Effector memory CD4-positive, alpha-beta T cell (primary cell): ENCODE measurements at places on chromosomes 5 and 9.

GRCh38 chr5:109186759-109187158, 223.0 kb downstream of the PJA2 start:
- DNase-seq, result no peak

DNA sequence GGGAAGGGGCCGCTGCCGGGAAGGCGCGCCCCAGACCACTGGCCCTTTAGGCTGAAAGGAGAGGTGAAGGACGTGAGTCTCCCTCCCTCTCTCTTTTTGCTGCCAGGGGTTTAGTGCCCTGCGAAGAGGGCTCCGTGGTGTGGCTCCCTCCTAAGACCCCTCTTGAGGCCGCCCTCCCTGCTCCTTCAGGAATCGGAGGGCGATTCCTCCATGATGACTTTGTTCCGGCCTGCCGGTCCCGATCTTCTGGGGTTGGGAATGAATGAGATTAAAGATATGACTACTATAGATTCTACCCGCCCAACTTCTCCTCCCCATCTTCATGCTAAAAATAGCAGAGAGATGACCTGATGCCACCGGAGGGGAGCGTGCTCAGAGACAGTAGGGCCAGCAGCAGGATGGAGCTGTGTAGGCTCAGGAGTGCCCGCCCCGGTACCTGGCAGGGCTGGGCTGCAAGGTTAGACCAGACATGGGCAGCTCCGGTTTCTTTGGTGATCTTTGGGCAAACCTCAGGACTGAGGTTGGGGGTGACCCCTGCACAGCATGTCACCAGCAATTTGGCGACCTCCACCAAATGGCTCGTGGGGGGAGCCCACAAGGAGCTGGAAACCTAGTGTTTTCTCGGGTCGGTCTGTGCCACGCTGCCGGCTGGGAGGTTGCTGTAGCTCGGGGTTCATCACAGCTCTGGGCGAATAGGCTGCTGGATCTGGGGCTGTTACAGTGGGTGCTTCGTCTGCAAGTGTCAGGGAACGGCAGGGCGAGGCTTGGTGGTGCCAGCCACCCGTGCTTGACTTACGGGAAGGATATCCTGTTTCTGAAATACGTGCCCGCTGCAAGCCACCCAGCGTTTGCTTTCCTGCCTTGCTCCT, 1.7 kb downstream of the OLFM1 start:
- DNase-seq, result no peak

DNA sequence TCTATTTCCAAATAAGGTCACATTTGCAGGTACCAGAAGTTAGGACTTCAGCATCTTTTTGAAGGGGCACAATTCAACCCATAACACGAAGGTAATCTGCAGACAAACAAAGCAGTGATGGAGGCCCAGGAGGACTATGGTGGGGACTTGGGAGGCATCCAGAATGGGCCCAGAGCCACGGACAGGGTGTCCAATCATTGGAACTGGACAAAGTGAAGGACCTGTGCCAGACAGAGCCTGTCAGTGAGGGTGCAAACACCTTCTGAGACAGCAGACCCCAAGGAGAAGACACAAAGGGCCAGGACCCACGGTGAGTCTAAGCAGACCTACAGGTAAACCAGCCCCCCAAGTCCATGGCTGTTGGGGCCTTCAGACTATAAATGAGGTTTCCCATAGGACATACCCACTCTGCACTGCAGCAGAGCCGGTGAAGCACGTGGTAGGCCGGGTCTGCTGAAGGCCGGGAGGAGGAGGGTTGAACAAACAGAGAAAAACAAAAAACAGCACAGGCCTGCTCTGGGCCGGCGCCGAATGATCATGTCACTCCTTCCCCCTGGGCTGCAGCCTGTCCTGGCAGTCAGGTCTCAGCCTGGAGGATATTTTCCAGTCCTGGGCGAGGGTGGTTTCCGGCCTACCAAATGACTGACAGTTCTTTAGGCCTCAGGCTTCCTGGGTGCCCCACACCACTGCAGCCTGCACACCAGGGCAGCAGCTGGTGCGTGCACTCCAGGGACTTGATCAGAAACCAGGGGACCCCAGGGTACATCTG, 84.4 kb downstream of the COL23A1 start:
- no peak for DNase-seq

DNA sequence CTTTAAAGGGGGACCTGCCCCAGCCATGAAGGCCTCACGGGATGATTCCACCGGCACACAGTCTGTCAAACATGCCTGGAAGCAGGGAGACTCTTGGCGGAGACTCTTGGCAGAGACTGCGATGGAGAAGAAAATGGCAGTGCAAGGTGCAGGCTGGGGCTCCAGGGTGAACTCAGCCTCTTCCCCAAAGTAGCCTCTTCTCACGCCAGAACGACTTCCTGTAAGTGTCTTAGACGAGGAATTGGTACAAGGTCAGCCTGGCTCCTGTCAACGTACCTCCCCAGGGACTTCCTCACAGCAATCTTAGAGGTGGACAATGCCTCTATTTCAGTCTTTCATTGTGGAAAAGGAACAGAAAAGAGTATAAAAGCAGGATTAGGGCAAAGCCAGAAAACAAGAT, 109.3 kb downstream of the UGCG start:
- DNase-seq, result no peak

- DNase-seq, result no peak
These were observed 295.5 kb downstream of the YTHDC2 start for GRCh38 chr5:113808956-113809355.

- DNase-seq, result no peak
These were observed 111.0 kb downstream of the CD180 start for GRCh38 chr5:67085616-67086015.

- no peak for DNase-seq
These were observed 40.7 kb upstream of the MTMR12 start for GRCh38 chr5:32353420-32353819.

DNA sequence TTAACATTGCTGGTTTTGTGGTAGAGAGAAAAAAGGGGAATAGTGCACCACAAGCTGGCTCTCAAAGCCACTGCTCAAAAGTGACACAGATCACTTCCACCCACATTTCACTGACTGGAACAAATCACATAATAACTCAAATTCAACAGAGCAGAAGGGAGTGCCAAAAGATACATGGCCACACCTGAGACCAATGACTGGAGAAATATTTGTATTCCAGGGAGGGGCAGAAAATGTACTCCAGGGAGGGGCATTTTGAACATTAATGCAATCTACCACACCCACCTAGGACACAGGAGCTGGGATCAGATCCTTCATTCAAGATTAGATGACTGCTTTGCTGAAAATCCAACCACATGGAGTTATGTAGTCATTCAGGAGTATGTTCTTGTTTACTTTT, 44.8 kb upstream of the ALDOB start:
- no peak for DNase-seq

DNA sequence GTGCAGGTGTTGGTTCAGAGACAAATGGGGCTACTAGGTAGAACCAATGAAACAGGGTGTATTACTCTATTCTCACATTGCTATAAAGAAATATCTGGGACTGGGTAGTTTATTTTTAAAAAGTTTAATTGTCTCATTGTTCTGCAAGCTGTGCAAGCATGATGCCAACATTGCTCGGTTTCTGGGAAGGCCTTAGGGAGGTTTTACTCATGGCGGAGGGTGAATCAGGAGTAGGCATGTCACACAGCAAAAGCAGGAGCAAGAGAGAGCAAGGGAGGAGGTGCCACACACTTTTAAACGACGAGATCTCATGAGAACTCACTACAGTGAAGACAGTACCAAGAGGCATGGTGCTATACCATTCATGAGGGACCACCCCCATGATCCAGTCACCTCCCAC, 134.6 kb downstream of the PIK3R1 start:
- no peak for DNase-seq

DNA sequence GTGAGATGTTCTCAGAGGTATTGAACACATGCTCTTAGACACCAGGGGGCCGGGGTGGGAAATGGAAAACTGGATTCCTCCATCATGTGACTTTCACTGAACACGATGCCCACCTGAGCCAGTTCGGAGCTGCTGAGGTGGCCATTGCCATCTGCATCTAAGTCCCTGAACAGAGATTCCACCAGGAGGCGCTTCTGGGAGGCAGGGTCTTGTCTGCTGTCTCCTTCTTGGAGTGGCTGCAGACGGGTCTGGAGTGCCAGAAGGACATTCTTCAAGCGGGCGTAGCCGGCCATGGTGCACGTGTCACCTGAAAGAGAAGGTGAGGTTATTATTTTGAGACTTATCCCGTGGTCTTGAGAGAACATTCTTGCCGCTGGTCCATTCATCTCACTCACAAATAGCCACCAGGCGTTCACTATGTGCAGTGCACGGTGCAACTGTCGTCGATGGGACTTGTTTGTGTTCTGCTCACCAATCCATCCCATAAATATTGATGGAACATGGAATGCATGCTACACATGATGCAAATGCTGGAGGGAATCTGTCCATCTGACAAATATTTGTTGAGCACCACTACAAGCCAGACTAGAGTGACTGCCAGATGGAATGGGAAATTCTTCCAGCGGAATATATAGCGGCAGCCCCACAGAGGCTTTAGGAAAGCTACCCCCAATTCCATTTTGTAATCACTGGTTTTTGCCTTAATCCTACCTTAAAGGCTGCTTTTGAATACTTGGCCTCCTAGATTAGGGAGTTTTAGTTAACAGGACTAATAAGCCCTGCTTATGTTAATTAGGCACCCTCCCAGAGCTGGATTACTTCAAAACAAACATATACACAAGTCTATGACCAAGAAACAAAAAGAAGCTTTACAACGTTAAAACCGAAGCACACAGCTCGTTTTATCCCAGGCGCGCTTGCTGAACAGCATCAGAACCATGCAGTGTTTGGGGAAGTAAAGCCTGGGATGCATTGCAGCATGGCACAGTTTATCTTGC, 264.8 kb downstream of the HSPA4 start:
- DNase-seq, result no peak

DNA sequence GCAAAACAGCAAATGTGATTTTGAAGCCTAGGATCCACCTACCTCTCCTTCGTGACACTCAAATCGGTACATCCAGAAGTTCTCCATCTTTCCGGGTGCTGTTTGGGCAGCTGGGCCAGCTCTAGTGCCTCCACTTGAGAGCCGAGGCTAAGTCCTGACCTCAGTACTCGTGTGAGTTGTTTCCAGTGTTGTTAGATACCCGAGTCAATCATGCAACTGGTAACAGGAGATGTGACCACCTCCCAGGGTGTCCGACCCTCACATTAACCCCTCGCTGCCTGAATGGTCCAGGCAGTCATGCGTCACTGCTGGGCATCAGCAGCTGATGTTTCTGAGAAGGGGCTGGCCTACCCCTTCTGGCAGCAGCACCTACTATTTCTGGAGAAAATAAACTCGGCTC, 170.3 kb downstream of the ENTREP1 start:
- DNase-seq, result no peak

DNA sequence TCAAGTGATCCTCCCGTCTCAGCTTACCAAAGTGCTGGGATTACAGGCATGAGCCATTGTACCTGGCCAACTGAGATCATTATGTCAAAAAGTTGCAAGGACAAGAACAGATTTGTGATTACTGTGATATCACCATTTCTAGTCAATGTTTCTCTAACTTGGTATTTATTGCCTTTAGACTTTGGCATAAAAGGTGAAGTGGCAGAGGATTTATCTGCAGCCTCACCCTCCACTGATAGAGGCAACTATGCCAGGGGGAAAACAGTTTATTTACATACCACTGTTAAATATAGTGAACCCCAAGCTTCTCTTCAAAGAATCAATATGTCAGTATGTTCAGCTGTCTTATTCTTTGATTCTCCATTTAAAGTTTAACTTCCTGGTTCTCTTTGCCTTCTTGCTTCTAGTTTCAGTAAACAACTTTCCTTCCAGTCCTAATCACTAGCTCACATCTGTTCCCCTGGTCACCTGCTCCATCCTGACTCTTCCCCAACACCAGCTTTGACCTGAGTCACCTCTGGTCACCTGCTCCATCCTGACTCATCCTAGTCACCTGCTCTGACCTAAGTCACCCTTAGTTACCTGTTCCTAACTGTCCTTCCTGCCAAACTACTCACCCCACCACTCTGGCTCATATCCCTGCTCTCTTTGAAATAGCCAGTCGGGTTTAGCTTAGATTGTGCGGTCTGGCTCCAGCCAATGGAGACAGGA, 29.9 kb downstream of the SEMA6A start:
- no peak for DNase-seq

- DNase-seq, result peak; percentile 34
These were observed 5.1 kb upstream of the CDX1 start for GRCh38 chr5:150161242-150162141.

GRCh38 chr5:149404746-149405549, 25.9 kb upstream of the IL17B start:
- no peak for DNase-seq

- DNase-seq, result no peak
These were observed 140.7 kb downstream of the WDR70 start for GRCh38 chr5:37519807-37520206.

DNA sequence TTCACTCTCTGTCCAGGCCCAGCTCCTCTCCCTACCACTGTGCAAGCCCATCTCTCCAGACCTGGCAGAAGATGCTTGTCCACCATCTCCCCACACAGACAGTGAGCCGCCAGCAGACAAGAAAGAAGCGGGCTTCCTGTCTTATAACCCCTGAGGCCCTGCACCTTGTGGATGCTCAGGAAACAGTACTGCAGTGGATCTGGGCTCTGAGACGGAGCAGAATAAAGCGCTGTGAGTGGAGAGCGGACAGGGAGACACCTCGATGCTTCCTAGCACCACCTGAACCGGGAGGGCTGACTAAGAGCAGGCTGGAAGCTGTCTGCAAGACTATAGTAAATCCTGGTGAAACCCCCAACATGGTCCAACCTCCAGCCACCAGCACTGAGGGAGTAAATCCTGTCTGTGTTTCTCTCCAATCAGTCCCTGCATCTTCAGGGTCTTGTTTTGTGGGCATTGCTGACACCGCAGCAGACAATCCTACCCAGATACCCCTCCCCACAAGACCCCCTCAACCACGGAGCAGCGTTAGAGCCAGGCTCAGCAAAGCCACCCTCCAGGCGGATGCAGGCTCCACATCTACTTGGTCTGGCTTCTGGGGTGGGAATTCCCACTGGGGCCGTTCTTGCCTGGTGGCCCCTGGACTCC, 18.7 kb downstream of the ORM2 start:
- DNase-seq, result no peak

GRCh38 chr9:27632254-27632653, 59.0 kb upstream of the C9orf72 start:
- DNase-seq, result no peak

DNA sequence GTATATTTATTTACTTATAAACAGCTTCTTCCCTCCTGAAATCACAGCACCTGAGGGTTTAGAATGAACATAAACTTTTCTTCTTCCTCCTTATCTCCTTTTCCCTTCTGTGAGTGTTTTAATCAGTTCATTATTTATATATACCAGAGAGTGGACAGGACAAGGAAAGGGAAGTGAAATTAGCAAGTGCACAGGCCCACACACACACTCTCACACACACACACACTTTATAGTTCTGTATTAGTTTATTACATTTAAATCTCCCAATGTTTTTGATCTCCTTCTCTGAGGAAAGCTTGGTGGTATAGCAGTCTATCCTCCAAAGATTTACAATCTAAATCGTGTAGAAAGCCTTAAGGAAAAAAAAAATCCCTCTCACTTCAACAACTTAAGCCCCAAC, 353.5 kb downstream of the NDUFS4 start:
- no peak for DNase-seq

DNA sequence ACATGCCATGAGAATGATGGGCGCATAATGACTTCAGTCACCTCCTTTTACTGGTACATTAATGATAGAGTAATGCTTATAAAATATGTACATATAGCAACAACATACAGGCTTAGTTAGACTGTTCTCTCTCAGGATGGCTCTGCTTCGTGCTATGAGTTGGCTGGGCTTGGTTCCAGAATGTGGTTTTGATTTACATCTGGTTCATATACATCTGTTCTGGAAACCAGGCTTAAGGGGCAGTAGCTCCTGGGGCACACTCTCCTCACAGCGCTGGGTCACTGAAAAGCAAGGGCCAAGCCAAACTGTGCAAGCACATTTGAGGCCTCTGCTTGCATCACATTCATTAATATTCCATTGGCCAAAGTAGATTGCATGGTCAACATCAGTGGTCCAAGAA, 44.9 kb downstream of the PCSK1 start:
- no peak for DNase-seq
